ENCODE measurements at places on chromosomes 6 and 20. TPM values are rescaled to one million over a fixed set of nuclear protein-coding genes. Genes with fewer than 3 reads are reported as not detected.

Gene ZFAND3
- 46.9 TPM for total RNA-seq

Gene ENPP3
- total RNA-seq, result 0.35 TPM

GRCh38 chr20:58596750-58597248, 54.3 kb upstream of the STX16 start:
- peak; percentile 27 for ATAC-seq

- no peak for ATAC-seq
Observed at GRCh38 chr6:9675122-9675521, 739.8 kb downstream of the TFAP2A start.

Measured in gastroesophageal sphincter (tissue), 4 donors.